ENCODE measurements at places on chromosomes 16 and 17. TPM values are rescaled to one million over a fixed set of nuclear protein-coding genes. Genes with fewer than 3 reads are reported as not detected.

The GRN gene
- 338 TPM for total RNA-seq

The NPB gene
- total RNA-seq = 2.0 TPM

The RCVRN gene
- total RNA-seq = not detected

The C1QL1 gene
- not detected for total RNA-seq

The KREMEN2 gene
- 7.5 TPM for total RNA-seq

The OSGIN1 gene
- total RNA-seq = 0.60 TPM

The CNTNAP4 gene
- total RNA-seq = not detected

The CCDC40 gene
- total RNA-seq = 7.0 TPM

The PLA2G10 gene
- total RNA-seq = not detected

The HP gene
- total RNA-seq = not detected

The ASPA gene
- not detected for total RNA-seq

The CAVIN1 gene
- total RNA-seq = 644 TPM

The EFCAB13 gene
- 0.66 TPM for total RNA-seq

The TEKT3 gene
- not detected for total RNA-seq

The GAS2L2 gene
- 0.07 TPM for total RNA-seq

The RNF222 gene
- not detected for total RNA-seq

The MRPL38 gene
- total RNA-seq = 65.6 TPM

DNA sequence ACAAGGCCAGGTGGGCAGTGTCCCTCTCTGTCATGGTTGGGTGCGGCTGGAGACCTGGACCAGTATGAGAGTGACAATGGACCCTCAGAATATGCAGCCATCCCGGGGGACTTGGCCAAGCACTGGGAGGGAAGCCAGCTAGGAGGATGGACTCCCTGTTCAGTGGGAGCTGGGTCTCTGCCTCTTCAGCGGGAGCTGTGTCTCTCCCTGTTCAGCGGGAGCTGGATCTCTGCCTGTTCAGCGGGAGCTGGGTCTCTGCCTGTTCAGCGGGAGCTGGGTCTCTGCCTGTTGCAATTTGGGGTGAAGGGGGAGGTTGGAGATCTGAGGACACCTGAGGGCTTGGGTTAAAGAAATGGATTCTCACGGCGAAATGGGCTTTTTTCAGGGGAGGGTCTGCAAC lies 3.8 kb upstream of the PRSS33 start:
- DNase-seq = no peak

GRCh38 chr17:50424246-50424995 lies 1.6 kb upstream of the ACSF2 start:
- no peak for DNase-seq

GRCh38 chr17:7577327-7578199 lies 1.9 kb upstream of the CD68 start:
- DNase-seq = no peak

- no peak for DNase-seq
These were observed 19.5 kb downstream of the UNC13D start for GRCh38 chr17:75824666-75825065.

DNA sequence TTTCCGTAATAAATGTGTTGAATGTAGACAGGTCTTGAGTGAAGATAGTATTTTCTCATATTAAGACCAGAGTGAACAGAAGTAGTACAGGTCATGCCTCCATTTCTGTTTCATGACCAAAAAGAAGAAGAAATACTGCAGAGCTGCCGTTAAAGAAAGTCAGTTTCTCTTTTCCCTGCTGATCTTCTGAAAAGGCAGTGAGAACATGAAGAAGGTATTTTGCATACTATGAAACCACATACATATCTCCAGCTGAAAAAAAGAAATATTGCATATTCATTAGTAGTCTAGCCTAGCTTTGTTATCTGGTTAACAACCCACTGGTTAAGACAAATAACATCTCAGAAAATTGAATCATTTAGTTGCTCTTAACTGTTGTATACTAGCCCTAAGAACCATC lies 138.4 kb downstream of the PHKB start:
- DNase-seq = no peak

- DNase-seq = no peak
These were observed 34.1 kb downstream of the ABAT start for GRCh38 chr16:8708536-8708935.

- no peak for DNase-seq
These were observed 1.5 kb upstream of the CLEC10A start for GRCh38 chr17:7081341-7082062.

GRCh38 chr17:67129283-67129682 lies 84.9 kb downstream of the CACNG1 start:
- DNase-seq = no peak

DNA sequence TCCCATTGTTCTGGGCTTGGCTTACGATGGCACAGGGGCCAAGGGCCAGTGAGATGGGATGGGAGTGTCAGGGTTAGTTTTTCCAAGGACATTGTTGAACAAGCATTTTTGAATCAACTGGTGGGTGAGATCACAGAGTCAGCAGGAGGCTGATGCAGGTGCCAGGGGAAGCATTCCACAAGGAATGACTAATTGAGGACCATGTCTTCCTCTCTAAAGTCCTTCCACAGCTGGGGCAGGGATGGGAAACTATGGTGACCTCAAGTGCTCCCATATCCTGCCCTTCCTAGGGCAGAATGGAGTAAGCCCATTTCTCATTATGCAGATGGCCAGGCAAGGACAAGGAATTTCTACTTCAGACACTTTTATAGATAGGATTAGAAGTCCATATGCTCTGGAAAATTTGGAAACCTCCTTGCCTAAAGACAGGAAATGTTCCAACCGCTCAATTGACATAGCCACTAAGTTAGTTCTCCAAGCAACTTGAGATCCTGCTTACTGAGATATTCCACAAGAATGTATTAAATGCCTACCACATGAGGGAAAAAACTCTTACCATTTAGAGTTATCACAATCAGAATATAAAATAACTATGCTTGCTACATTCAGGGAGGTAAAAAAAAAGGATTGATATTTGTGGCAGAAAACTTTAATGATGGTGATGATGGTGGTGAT lies 21.2 kb upstream of the ENGASE start:
- peak; percentile 46 for DNase-seq

DNA sequence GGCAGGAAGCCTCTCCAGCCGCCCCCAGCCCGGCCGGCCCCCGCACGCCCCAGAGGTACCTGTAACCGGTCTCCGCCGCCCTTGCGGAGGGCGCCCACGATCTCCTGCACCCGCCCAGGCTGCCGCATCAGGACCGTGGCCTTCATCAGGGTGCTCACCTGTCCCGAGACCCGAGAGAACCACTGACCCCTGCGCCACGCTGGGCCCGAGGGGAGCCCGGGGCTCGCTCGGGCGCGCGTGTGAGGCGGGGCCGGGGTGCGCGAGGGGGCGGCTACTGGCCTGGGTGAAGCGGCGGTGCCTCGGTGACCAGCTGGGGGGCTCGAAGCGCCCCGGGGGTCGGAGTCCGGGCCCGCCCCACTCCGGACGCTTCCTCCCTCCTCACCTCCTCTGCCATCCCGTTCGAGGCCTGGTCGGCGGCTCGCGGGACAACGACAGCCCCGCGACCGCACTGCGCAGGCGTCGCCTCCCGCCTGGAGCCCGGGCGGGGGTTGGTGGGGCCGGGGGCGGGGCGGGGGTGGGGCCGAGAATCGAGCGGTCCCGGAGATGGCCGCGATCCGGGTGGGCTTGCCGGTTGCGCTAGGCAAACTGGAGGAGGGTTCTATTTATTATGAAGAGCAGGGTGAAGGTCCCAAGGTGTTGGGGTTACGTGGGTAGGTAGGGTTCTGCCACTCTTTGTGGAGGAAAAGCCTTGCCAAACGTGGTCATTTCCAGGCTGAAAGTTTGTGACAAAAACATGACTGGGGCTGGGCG lies at the start of gene NT5C3B:
TSS of gene NT5C3B (minus strand) at position 433 of the 750 bp plus-strand sequence. CDS start at position 394, 39 bp downstream.
- no peak for DNase-seq

- DNase-seq = no peak
These were observed 5.2 kb downstream of the HSD17B2 start for GRCh38 chr16:82040296-82040695.

- DNase-seq = no peak
These were observed at the start of gene NTN3 for GRCh38 chr16:2471016-2471652. Gene NTN3 (plus strand): TSS chr16:2471297. CDS start chr16:2471702, 405 bp downstream.

GRCh38 chr16:55207693-55208428 lies 116.1 kb upstream of the IRX6 start:
- DNase-seq = no peak

DNA sequence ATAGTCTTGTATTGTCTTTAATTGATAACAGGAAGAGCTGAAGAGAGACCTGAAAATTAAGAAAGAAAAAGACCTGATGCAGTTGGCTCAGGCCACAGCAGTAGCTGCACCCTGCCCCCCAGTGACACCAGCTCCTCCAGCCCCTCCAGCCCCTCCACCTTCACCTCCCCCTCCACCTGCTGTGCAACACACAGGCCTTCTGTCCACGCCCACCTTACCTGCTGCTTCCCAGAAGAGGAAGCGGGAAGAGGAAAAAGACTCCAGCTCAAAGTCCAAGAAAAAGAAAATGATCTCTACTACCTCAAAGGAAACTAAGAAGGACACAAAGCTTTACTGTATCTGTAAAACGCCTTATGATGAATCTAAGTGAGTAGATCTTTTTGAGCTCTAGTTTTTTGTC lies 36.8 kb downstream of the C17orf58 start:
- no peak for DNase-seq

DNA sequence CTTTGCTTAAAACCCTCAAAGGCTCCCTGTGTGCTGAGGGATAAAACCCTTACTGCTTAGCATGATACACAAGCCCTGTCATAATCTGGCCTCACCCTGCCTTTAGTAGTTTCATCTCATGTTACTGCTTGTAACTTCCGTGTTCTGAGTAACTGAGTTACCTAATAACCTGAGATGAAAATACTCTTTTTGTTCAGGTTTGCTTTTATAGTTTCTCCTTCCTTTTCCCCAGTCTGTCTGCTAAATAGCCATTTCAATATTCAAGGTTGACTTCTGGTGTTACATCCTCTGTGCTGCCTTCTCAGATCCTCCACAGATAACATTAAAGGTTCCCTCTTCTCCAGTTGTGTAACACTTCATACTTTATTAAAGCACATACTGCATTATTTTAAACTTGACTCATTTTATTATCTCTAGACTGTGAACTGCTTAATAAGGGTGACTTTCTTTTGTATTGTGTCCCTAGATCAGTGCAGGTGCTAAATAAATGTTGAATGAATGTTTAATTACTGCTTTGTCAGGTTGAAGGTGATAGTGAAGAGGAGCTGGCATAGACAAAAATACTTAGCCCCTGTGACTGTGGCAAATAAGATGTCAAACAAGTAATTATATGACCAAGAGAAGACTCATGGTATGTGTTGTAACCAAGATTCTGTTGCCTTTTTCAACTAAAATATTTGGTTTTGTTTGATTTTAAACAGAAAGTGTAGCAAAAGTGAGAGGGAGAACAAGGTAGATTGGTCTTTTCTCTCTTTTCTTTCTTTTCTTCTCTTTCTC lies 47.8 kb downstream of the NFAT5 start:
- peak; percentile 29 for DNase-seq

DNA sequence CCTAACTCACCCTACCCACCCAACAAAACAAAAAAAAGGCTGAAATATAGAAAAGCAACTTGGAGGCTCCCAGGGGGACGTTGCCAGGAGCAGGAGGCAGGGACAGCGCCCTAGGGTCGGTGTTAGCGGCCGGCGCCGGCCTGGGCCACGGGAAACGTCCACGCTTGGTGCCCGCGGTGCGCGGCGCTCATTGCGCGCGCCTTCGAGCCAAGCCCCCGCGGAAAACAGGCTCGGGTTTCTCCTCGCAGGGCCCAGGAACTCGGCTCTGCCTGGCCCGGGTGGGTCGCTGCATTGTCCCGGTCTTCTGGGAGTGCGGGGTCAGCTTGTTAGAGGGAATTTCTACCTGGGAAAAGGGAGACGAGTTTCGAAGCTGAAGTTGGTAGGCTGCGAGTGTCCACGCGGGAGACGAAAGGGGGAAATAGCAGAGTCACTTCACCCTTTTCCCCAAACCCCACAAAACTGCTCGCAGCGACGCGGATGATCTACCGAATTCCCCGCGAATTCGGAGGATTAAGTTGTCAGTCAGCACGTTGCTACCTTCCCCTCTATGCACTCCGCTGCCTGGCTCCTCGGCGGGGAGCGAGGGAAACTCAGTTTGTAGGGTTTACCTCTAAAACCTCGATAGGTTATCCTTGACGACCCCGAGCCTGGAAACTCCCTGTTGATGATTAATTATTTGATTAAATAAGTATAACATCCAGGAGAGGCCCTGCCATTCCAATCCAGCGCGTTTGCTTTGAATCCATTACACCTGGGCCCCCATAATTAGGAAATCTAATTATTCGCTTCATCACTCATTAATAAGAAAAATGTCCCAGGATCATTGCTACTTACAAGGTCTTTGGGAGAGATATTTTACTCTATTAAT lies 751 bp upstream of the FOXC2 start:
- no peak for DNase-seq

GRCh38 chr16:64172226-64172625 lies 949.6 kb downstream of the CDH11 start:
- no peak for DNase-seq

DNA sequence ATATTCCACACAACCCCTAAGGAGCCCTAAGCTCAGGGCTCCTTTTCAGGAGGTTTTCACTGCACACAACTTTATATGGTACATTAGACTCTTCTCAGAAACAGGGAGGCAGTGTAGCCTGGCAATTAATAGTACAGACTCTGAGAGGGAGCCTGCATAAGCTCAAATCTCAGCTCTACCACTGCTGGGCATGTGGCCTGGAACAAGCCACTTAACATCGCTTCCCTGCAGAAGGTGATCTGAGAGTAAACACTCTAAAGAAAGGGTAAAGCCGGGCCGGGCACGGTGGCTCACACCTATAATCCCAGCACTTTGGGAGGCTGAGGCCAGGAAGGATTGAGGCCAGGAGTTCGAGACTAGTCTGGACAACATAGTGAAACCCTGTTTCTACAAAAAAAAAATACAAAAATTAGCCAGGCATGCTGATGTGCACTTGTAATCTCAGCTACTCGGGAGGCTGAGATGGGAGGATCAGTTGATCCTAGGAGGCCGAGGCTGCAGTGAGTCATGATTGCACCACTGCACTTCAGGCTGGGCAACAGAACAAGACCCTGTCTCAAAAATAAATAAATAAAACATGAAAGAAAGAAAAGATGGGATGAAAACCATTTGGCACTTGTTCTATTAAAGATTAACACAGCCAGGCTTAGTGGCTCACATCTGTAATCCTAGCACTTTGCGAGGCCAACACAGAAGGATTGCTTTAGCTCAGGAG lies 70.7 kb upstream of the DNAJA2 start:
- DNase-seq = no peak

- no peak for DNase-seq
These were observed 399.8 kb upstream of the SALL1 start for GRCh38 chr16:51550800-51551347.

GRCh38 chr17:5680766-5681165 lies 96.5 kb upstream of the NLRP1 start:
- no peak for DNase-seq

Data from astrocyte (in vitro differentiated cells and primary cell).